ENCODE measurements at places on chromosomes 4 and X.

DNA sequence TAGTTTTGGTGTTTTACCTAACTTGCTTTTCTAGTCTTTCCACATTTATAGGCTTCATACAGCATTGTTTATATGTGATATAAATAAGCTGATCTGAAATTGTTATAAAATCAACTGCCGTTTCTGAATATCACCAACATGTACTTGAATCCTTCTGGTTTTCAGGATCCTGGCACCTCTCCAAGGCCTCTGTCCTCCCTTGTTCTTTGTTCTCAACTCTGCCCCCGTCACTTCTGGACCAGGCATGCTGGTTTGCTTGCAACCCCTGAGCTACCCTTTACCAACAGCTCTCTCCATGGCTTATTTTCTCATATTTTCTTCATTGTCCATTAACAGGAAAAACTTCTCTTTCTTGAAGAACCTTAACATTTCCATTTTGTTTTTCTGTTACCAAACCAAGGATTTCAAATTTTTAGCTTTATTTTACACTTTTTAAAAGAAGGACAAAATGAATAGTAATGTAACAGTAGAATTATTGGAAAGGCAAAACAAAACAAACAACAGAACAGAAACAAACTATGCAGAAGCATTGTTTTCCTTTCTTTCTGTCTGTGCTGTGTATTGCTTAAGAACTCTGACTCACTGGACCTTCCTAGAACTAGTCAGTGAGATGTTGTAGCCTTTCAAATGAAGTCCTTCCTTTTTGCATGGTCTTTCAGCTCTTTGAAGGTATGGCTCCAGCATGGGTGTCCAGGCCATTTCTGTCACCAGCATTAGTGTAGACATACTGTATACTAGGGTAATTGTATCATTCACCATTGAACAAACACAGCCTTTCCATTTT, 44.8 kb downstream of the BANK1 start:
- no peak for DNase-seq

GRCh38 chr4:113434247-113434587, 327.3 kb downstream of the CAMK2D start:
- no peak for DNase-seq

GRCh38 chrX:103847174-103847870, 15.3 kb upstream of the RAB9B start:
- DNase-seq = no peak

- DNase-seq = no peak
Observed at GRCh38 chrX:131763674-131764073, 219.8 kb downstream of the OR13H1 start.

GRCh38 chr4:19358015-19358414, 893.7 kb upstream of the SLIT2 start:
- no peak for DNase-seq

DNA sequence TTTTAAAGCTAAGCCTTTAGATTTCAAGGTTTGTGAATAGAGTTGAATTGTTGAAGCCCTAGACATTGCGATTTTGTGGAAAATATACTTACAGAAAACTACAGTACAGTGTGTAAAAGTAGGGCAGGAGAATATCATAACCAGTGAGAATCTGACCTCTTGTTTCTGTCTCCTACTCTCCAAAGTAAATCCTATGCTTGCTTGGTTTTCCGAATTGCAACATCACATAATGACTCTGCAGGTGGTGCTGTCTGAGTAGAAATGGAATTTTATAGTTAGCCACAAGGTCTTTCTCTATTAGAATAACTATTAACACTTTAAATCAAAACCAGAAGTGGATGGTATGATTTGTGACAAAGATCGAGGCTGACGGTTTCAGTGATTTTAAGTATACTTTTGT, 505.6 kb downstream of the RAPGEF2 start:
- DNase-seq = no peak

DNA sequence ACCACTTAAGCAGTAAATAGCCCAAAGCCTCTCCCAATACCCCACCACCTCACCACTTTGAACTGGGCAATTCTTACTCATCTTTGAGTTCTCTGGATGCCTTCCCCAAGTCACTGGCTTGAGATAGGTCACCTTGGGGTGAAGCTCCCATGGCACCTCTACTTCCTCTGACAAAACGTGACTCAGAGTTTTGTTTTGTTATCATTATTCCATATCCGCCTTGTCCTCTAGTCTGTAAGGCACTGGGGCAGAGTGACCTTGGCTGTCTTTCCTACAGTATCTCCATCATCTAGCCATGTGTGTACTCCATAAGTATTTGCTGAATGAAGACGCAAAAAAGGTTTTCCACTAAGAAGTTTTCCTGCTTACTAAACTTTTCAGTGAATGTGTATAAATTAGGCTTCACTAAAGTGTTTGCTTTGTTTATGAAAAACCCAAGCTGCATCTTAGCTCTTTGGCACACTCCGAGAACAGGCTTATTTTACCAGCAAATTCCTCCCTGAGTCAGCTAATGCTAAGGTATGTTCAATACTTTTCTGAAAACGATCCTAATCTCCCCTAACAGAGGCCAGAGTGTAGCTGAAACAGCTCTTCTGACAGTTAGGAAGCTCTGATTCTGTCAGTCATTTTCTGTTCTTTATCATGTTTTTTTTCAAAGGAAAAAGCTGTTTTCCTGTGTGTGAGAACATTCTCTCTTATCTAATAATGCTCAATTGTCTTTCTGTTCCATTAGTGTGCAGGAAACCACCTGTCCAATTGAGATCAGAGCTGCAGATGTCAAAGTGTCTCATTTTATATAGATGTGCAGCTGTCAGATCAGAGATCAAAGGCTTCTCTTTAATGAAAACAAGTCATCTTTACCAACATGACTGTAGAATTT, 30.2 kb upstream of the TSPAN5 start:
- DNase-seq = no peak

GRCh38 chr4:133938061-133938460, 263.5 kb downstream of the PABPC4L start:
- DNase-seq = no peak

- DNase-seq = no peak
Observed at GRCh38 chr4:92074839-92075238, 228.9 kb upstream of the GRID2 start.

DNA sequence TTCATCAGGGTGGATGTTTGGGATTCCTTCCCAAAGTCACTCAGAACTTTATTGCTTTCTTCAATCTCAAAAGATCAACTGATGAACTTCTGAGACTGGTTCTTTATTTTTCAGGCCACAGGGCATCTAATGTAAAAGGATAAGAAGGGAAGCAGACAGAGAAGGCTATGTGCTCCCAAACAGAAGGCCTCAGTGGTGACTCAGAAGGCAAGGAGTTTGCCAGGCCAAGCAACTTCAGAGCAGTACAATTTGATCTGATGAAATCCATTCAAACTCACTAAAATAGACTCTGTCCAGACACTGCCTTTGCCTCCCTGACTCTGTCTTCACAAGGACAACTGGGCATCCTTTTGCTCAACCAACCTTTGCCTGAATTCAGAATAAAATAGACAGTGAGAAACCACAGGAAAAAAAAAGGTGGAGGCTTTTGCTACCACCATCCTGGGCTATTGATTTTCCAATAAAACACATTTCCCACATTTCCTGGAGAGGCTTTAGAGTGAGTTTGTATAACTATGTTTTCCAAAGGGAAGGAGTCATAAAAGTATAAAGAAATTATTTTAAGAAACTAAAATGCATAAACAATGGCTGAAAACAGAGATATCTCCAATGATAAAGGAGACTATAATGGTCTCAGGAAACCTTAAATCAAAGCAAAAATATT, 55.2 kb downstream of the ARHGEF6 start:
- DNase-seq = no peak

DNA sequence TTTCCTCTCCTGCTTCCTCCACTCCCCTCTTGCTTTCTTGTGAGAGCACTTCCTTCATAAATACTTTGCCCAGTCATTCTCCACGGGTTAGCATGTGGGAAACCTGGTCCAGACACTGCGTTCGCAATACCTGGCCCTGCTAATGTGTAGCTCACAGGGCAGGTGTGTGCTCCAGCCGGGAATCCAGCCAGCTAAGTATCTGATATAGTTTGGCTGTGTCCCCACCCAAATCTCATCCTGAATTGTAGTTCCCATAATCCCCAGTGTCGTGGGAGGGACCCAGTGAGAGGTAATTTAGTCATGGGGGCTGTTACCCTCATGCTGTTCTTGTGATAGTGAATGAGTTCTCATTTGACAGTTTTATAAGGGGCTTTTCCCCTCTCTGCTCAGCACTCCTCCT, 32.2 kb upstream of the STX18 start:
- no peak for DNase-seq

DNA sequence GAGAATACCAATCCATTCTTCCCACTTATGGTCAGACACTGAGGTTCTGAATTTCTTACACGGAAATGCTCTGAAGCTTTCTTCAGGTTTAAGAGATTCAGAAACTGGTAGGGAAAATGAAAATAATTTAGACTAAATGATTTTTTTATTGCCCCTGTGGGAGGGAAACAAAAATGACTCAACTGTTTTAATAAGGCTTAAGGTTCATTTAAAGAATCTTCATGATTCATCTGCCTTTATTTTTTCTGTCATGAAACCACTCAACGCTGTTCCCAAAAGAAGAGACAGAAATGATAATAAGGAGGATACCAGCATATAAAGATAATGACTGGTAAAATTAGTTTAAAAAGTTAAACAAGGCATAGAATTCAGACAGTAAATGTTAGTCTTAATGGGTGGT, 39.3 kb upstream of the FAM47B start:
- no peak for DNase-seq

DNA sequence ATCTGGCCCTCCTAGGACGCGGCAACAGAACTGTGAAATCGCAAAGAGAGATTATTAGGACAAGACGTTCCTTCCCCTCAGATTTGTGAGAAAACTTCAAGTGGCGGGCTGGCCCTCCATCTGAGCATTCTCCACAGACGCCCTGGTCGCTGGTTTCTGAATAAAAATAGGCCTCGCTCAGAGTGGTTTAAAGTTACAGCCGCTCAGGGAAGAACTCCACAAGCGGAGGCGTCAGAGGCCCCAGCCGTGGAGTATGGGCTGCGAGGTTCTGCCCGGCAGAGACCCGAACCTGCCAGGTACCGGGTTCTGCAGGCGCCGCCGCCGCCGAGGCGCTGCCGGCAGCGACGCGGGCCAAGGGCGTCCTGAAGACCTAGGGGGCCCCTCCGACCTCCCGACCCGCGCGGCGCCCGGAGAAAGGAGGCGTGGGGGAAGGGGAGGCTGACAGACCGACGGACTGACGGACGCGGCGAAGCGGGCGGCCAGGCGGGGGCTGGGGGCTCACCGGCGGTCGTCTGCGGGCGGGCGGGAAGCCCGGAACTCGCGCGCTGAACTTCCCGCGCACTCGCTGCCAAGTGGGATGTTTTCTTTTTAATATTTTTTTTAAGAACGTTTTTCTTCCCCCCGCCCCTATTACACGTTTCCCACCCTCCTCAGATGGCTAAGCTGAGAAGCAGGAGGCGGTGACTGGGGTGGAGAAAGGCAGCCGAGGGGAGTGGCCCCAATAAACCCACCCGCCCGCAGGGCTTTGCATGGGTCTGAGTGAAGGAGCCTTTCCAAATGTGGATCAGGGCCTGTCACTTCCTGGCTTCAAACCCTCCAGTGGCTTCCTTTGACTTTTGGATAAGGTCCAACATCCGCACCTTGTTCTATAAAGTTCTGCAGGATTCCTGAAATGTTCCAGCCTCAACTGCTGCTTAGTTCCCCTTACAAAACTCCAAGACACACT, at the start of gene PABPC4L:
Gene PABPC4L, minus strand, starts transcription at position 574 of the 946 bp plus-strand sequence. CDS start 770 bp downstream, outside the sequence.
- DNase-seq = no peak

GRCh38 chr4:156298230-156298629, 344.6 kb upstream of the CTSO start:
- DNase-seq = no peak

DNA sequence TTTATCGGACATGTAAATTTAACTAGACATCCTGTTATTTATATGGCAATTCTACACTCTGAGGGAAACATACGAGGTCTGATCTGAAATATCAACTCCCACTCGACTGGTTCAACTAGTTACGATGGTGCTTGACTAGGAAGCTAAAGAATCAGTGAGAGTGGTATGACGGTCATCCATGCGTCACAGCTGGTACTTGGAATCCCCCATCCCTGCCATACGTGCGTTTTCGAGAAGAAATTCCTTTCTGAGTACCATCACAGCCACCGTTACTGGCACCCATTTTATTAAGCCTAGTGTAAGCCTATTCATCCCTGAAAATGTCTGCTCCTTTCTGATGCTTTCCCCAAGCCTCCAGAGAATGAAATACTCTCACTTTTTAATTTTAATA, 695 bp upstream of the PIGA start:
- DNase-seq = peak; percentile 1

DNA sequence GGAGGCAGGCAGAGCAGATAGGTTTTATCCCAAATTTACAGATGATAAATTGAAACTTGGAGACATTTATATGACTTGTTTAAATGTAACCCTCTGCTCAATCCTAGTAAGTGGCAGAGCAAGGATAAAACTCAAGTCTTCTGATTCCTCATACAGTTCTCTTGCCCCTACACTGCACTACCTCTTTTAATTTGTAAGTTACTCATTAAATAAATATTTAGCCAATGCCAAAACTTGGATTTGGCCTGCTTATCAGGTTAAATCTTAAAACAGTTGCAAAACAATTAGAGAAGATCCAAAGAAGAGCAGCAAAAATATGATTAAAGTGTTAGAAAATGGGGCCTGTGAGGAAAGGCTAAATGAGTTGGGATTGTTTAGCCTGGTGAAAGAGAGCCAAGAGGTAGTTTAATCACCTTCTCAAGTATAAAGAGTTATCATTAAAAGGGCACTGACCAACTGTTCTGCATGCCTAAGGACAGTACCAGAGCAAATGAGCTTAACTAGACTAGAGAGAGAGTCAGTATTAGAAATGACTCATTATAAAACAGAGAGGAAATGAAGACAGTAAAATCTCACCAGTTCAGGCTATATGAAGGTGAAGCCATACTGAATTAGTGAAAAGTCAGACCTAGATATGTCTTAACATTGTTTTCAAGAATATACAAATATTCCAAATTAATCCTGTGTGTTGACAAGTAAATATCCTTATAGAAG, 146.3 kb downstream of the GRIA3 start:
- DNase-seq = no peak

DNA sequence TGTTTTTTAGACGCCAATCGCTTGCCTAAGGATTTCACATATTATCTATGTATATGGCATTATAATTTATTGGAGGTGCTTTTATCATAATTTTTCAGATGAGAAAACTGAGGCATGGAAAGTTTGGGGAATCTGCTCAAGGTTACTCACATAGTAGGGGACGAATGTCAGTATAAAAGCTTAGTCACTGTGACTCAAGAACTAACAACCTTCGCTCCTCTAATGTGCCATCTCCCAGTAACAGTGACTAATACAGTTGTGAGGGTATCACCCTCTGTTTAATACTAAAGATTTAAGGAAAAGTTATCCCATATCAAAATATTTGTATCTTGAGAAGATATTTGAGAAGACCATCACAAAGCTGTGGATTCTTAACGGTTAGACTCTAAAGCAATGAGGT, 353.1 kb upstream of the SPOCK3 start:
- no peak for DNase-seq

All from stimulated activated CD4-positive, alpha-beta T cell treated with anti-CD3 and anti-CD28 coated beads, Interleukin-4, amount 100 ng/mL, for 48 hours (primary cell).